ENCODE measurements at places on chromosomes 3 and 15.

DNA sequence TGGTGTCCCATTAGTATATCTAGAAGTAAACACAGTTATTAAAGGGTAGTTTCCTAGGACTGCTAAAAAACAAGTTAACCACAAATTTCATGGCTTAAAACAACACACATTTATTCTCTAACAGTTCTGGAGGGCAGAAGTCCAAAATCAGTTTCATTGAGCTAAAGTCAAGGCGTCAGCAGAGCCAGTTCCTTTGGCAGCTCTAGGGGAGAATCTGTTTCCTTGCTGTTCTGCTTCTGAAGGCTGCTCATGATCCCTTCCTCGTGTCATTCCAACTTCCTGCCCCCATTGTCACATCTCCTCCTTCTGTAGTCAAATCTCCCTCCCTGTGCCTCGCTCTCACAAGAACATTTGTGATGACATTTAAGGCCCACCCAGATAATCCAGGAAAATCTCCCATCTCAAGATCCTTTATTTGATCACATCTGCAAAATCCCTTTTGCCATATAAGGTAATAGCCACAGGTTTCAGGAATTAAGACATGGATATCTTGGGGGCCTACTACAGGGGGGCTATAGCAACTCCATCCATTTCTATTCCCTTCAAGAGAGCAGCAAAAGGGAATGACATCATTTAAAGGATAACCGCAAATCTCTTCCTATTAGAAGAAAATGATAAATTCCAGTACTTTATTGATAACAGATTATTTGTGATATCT, 50.1 kb downstream of the GPR176 start:
- DNase-seq, result no peak

DNA sequence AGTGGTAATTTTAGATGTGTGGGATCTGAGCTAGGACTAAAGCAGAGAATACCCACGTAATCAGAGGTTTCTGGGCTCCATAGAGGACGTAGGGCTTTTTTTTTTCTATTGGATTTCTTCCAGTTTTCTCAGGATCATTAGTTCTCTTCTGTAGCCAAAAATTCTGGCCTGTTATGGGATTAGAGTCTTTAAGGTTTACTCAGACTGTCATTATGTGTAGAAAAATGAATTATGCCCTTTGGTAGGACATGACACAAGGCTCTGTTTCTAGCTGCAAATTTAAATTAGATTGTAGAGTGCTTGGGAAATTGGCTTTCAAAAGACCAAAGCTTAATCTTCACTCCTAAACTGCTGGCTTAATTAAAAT, 1.9 kb downstream of the SETD5 start:
- DNase-seq, result no peak

DNA sequence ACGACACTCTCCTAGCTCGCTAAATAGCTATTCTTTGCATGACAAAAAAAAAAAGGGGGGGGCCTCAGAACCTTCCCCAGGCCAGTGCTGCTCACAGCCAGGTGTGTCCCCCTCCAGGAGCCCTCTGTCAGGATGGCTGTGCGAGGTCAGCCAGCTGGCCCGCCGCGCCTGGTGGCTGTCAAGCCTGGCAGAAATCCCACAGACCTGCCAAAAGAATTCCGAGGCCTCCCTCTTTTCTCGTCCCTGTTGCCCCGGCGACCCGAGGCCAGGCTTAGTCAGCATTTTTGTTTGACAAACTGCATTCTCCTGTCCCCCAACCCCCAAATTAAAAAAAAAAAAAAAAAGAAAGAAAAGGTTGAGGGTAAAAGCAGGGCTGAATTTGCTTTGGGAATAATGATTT, 61.9 kb downstream of the TM4SF4 start:
- no peak for DNase-seq

GRCh38 chr3:34725774-34726173, 913.6 kb upstream of the ARPP21 start:
- no peak for DNase-seq

- no peak for DNase-seq
These were observed 90.7 kb downstream of the PEAK1 start for GRCh38 chr15:77329202-77329601.

GRCh38 chr3:154182322-154182922, 61.2 kb downstream of the ARHGEF26 start:
- no peak for DNase-seq

GRCh38 chr15:74263466-74263865, 27.3 kb downstream of the CCDC33 start:
- DNase-seq, result no peak

DNA sequence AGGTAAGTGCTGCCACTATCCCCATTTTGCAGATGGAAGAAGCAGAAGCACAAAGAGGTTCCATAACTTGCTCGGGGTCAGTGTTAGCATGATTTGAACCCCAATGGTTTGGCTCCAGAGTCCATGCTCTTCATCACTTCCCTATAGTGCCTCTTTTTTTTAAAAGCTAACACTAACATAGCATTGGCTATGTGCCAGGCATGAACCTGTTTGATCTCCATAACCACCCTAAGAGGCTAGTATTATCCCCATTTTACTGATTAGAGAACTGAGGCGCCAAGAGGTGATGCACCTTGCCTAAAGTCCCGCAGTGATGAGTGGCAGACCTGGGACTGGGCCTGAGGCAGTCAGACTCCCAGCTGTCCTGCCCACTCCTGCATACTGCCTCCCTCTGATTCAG, 7.3 kb downstream of the LINGO1 start:
- no peak for DNase-seq

GRCh38 chr3:33624756-33625155, 93.3 kb downstream of the CLASP2 start:
- DNase-seq, result no peak

- no peak for DNase-seq
These were observed 30.8 kb upstream of the NRROS start for GRCh38 chr3:196608693-196609092.

GRCh38 chr15:63452552-63453136, 51.7 kb upstream of the USP3 start:
- DNase-seq, result no peak

- no peak for DNase-seq
These were observed 80.7 kb downstream of the CHST2 start for GRCh38 chr3:143200001-143200924.

DNA sequence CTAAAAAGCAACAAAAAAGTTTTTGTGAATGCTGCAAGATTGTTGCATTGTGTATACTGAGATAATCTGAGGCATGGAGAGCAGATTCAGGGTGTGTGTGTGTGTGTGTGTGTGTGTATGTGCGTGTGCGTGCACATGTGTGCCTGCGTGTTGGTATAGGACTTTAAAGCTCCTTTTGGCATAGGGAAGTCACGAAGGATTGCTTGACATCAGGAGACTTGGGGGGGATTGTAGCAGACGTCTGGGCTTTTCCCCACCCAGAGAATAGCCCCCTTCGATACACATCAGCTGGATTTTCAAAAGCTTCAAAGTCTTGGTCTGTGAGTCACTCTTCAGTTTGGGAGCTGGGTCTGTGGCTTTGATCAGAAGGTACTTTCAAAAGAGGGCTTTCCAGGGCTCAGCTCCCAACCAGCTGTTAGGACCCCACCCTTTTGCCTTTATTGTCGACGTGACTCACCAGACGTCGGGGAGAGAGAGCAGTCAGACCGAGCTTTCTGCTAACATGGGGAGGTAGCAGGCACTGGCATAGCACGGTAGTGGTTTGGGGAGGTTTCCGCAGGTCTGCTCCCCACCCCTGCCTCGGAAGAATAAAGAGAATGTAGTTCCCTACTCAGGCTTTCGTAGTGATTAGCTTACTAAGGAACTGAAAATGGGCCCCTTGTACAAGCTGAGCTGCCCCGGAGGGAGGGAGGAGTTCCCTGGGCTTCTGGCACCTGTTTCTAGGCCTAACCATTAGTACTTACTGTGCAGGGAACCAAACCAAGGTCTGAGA, 4.7 kb downstream of the BHLHE40 start:
- no peak for DNase-seq

DNA sequence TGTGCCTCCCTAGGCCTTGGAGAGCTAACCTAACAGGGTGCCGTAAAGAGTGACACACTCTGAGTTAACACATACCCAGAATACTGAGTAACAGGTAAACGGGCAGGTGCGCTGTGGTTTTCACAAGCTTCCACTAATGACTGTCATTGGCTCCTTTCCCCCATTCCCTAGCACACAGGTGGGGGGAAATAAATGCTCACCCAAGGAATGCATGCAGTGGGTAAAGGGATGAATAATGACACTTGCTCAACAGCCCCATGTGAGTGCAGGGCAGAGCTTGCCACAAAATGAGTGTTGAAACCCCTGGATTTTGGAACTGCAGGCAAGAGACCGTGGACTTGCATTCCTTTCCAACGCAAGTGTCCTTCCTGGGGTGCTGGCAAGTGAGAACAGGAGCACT, 57.6 kb downstream of the ADAMTS17 start:
- no peak for DNase-seq

- peak; percentile 8 for DNase-seq
These were observed at the start of gene GREM1 for GRCh38 chr15:32717426-32718226. Gene GREM1, plus strand, starts transcription at chr15:32718004. Its CDS starts 12,687 bp downstream, at chr15:32730691.

- DNase-seq, result no peak
These were observed 16.0 kb upstream of the RAD18 start for GRCh38 chr3:8979262-8979661.

DNA sequence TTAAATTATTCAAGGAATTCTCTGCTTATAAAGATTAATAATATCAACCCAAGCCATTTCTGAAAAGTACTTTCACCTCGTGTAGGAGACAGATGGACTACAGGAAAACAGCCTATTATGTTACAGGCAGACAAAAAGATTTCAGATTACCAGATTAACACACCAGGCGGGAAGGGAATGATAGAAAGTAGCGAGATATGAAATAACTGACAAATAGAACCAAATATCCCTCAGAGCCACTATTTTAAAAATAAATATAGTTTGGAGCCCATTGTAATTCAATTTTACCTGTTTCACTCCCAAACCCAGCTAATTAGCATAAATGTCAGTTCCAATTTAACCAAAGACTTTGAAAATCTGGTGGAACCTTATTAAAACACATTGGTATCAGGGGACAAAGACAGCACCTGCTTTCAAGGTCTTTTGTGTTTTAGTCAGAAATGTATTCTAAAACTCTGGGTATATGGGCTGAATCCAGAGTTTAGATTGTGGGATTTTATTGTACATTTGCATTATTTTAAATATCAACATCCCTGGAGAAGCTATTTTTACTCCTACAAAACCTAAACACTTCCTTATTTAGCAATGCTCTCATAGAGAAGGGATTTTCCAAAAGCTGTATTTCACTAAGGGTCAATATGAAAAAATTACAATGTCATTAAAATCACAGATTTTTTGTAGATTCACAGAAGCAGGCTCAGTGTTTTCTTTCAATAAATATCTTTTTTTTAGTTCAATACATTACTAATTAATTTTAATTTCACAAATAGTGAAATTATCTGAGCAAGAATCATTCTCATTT, 138.4 kb downstream of the TNIK start:
- DNase-seq, result no peak

Measured in WERI-Rb-1 (cell line).